Right lung (tissue), 10 donors: ENCODE measurements at places on chromosomes 5 and 9. TPM values are rescaled to one million over a fixed set of nuclear protein-coding genes. Genes with fewer than 3 reads are reported as not detected.

DNA sequence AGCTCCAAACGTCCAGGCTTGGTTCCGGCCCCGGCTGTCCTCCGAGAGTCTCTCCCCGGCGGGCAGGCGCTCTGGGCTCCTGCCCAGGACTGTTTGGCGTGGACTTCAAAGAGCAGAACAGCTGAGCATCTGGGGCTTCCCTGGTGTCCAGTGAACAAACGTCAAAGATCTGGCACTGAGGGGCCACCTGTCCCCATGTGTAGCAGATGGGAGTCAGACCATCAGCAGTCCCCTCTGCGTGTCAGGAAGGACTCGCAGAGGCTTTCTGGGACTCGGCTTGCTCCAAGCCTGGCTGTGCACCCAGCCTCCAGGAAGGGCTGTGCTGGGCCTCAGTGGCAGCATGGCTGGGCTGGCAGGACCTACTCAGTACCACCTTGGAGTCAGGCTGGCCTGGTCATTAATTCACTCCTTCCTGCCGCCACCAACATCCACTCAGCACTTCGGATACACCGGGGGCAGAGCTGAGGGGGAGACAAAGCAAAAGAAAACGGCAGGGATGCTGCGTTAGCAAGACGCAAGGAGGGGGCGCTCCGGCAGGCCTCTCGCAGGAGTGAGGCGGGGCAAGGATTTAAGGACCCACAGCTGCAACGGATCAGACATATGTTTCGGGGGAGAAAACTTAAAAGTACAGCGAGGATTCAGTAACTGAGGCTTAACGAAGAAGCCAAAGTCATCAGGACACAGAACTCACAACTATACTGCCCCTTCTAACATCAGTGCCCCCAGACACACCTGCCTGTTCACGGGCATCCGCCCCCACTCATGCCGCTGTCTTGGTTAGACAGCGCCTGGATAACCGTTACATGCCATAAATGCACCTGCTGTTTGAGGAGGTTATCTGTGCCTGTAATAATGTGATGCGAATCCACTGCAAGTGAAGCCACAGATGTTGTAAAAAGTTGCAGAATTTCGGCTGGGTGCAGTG, 164.5 kb upstream of the PHYKPL start:
- peak; percentile 52 for DNase-seq

DNA sequence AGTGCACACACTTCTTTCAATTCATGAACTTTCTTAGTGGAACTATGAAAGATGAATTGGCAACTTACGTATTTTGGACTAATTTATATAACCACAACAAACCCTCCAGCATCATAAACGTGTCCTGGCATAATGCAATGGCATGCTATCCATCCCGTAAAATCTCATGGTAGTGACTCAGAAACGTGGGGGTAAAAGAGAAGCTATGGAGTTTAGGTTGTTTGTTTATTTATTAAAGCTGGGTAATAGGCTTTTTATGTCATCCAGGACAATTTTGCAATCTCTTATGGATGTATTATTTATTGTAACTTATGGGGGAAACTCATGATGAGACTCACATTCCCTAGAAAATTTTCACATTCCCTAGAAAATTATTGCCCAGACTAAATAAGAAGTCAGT, 106.3 kb downstream of the GDA start:
- no peak for DNase-seq

The CD14 gene
- polyA plus RNA-seq = 27.7 TPM

The PCDHB3 gene
- polyA plus RNA-seq = 1.9 TPM

The PCDHGA1 gene
- polyA plus RNA-seq = 0.80 TPM

GRCh38 chr5:98414938-98415337, 358.5 kb upstream of the RGMB start:
- no peak for DNase-seq

The SLC31A2 gene
- 3.1 TPM for polyA plus RNA-seq

DNA sequence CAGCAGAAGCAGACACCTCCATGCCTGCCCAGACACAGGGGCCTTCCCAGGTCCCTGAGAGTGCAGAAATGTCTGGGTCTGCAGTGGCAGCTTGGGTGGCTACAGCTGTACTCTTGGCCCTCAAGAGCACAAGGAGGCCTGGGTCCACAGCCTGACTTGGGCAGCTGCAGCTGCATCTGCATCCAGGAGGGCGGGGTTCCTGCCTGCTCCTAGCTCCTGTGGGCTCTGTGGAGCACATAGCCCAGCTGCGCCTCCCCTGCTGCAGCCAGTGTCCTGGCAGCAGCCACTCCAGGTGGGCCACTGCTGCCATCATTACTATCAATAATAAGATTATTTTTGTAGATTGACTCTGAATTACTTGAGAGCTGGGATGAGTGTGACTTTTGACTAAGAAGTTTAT, 162.0 kb upstream of the PTCH1 start:
- no peak for DNase-seq

GRCh38 chr5:118726891-118727290, 261.5 kb downstream of the DTWD2 start:
- DNase-seq = no peak

- no peak for DNase-seq
Observed at GRCh38 chr5:14777932-14778791, 93.4 kb downstream of the ANKH start.

GRCh38 chr9:126752881-126753670, 51.8 kb upstream of the ZBTB43 start:
- no peak for DNase-seq

DNA sequence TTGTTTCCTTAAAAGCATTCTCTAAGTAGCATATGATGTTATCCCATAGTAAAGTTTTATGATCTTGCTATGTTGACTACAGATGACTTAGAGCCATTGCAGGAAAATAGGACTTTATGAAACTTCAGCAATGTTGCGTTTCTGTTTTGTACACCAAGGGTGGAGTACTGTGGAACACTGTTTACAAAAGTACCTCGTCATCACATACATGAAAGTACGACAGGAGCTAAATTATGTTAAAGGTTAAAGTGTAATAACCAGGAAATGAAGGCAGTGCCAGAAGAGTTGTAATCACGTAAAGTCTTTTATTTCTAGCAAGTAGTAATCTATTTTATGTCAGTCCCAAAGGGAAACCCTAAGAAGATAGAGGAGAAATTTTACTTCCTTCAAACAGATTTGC, 50.9 kb downstream of the C9orf85 start:
- no peak for DNase-seq

DNA sequence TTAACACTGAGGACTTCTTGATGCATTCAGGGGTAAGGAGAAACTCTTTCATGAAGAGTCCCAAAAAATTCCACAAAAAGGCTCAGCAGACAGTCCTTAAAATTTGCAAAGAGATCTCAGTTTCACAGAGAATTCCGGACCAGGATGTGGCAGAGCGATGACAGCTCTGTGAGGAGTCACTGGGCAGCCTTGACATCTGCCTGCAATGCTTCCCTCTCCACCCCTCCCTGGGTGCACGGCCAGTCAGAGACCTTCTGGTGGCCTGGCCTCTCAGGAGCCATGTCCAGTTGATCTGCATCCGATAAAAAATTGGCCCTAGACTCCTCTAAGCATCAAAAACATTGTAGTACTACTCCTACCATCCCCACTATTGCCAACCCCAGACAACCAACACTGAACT, 76.8 kb downstream of the MACROH2A1 start:
- no peak for DNase-seq

GRCh38 chr5:132751971-132752580, 4.8 kb downstream of the CCNI2 start:
- no peak for DNase-seq

- DNase-seq = no peak
Observed at GRCh38 chr5:93583768-93584595, 960 bp downstream of the NR2F1 start.

- DNase-seq = no peak
Observed at GRCh38 chr5:88665750-88666215, 217.2 kb downstream of the MEF2C start.

The EQTN gene
- polyA plus RNA-seq = not detected

- DNase-seq = no peak
Observed at GRCh38 chr5:148952097-148952867, 110.6 kb downstream of the SH3TC2 start.
